ENCODE measurements at places on chromosomes 13 and 19.

- DNase-seq = no peak
Observed at GRCh38 chr13:94109715-94110374, 369.6 kb downstream of the DCT start.

GRCh38 chr19:28239270-28239669, 973.7 kb downstream of the UQCRFS1 start:
- no peak for DNase-seq

DNA sequence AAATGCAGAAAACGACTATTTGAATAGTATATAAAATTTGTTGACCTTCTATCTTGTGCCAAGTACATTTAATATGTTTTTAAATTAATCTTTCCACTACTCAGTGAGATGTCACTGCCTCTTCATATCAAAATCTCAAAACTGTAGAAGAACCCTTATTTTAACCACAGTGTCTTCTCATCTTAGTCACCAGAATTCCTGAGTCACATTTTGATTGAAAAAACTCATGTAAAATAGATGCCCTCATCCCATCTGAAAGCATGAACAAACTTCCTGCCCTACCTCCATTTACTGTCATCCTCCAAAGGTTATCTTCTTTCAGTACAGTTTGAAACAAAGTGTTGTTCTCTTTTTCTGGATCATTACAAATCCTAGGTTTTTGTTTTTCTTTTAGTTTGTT, 1215.4 kb downstream of the PCDH9 start:
- no peak for DNase-seq

DNA sequence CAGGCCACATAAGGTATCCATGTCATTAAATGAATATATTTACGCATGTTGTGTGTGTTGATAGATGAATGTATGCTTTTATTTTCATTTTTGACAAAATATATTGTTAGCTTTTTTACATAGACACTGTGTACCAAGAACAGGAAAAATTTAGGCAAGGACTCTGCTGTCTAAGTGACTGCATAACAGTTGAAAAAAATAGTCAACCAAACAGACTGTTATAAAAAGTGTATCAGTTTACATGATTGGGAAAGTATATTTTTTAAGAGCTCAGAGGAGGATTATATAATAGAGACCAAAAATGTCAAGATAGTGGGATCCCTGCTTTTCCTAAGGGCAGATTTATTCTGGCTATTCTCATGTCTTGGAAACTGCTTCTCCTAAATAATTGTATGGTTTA, 858.0 kb downstream of the SLITRK1 start:
- no peak for DNase-seq

GRCh38 chr19:40630571-40631160, 29.5 kb downstream of the LTBP4 start:
- no peak for DNase-seq

DNA sequence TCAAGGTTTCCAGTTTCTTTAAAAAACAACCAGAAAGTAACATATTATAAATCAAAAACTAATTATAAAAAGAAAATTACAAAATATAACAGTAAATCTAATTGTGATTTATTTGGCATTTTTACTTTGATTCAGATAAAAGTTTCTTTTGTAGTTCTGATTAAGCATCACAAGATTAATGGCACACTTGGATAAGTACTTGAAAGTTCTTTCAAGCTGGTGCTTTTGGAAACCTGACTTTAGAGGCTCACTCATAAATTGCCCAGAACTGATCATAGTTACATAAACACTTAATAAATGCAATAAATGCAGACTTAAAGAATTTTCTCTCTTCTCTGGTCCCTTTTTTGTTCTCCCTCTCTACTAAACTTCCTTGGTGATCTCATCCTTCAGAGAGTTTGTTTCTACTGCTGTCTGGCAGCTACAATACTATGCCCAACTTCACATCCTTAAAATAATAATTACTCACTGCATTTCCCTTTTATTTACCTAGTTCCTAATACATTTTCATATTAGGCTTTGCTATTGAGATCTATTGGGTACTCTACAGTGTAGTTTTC, 1417.0 kb downstream of the EFNB2 start:
- DNase-seq = no peak

- no peak for DNase-seq
Observed at GRCh38 chr19:28727480-28728159, 485.3 kb downstream of the UQCRFS1 start.

- DNase-seq = no peak
Observed at GRCh38 chr19:3656073-3656746, 29.6 kb upstream of the CACTIN start.

DNA sequence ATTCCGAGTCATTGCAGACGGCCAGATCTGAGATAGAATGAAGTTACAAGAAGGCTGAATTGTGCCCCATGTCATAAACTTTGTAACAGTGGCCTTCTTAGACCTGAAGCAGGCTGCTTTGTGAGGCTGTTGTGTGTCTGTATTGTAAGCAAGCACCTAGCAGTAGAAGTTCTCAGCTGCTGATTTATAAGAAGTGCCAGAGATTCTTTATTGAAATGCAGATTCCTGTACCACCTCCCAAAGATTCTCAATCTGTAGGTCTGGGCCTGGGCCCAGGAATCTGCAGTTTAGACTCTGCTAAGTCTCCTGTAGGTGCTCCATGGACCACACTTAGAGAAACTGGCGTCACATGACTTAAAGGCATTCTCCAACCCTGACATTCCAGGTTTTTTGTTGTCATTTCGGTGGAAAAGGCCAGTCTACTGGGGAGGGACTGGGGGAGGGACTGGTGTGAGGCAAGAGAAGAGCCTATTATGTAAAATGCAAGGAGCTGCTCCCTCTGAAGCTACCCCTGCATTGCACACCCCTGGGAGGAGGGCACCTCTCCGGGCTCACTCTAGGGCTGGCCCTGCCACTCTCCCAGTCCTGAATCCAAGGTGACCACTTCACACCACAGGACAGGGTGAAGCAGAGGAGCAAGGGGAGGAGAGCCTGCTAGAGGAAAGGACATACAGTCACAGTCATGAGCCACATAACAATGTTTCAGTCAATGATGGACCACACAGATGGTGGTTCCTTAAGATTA, 769 bp upstream of the TMEM272 start:
- DNase-seq = no peak

- DNase-seq = no peak
Observed at GRCh38 chr13:86741762-86742285, 929.3 kb upstream of the SLITRK5 start.

GRCh38 chr19:47151627-47152026, 21.0 kb downstream of the SAE1 start:
- DNase-seq = no peak

- peak; percentile 33 for DNase-seq
Observed at GRCh38 chr13:60148918-60149317, 14.8 kb downstream of the DIAPH3 start.

GRCh38 chr13:111168107-111168506, 53.0 kb downstream of the ARHGEF7 start:
- DNase-seq = no peak

DNA sequence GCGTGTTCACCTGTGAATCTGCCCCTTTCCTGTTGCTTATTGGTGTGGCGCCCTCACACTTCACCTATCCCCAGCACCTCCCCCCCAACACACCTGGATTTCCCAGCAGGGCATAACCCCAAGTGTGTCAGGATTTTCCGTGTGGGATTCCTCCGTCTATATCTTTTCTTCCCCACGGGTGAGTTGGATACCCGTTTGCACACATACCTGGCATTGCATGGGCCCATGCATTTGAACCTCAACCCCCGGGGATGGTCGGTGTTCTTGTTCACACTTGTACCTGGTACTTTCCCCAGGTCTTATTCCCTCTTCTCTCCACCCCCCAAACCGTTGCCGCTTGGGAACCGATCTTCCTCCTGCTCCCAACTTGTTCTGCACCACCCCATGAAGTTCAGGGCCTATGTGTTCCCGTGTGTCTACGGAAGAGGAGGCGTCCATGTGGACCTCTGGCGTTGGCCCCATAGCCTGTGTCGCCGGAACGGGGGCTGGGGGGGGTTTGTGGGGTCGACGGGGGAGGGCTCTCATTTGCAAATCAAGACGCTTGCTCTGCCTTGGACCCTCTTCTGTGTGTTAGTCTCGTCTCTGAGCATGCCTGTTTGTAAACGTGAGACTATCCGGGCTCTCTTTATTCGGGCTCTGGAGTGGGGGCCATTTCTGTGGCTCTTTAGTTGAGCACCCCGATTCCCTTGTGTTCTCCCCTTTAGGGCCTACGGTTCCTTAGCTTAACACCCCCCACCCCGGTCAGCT, 1.7 kb downstream of the PRR12 start:
- DNase-seq = no peak

- no peak for DNase-seq
Observed at GRCh38 chr19:40387155-40387554, 2.8 kb downstream of the HIPK4 start.

DNA sequence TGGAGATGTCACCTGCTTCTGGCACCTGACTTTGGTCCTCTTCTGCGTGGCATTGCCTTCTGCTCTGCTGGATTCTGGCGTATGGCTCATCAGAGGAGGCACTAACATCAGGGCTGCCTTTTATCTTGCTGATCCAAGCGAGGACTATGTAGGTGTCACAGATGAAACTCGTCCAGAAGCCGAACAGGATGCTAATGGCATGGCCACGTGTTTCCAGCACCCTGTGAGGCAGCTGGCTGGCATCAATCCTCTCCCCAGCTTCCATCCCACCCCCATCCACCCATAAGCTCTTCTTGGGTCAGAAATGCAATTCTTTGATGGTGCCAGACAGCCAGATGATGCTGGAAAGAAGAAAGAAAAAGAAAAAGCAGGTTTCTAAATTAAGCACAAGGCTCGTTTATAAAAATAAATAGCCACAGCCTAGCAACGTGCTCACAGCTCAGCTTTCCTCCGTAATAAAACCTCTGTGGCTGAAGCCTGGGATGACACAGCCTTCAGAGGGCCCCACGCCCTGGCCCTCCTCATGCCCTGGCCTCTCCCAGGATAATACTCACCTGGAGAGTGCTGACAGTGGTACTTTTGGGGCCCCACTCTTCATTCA, 212.9 kb upstream of the SERP2 start:
- DNase-seq = no peak

GRCh38 chr13:106498158-106498557, 37.3 kb downstream of the EFNB2 start:
- no peak for DNase-seq

DNA sequence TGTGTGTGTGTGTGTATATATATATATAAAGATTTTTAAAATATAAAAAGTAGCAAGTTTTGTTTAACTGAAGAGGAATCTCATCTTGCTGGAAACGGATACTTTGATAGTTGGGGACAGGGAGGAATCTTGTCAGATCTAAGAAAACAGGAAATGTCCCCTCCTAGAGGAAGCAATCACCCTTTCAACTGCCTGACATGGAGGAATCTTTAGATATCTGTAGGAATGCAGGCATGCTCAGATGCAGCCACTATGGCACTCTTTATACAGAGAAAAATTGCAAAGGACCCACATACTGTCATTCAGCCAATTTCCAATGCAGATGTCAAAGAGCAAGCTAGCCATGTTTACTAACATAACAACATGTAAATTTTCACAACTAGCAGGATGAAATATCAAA, 38.8 kb downstream of the ZNF611 start:
- DNase-seq = no peak

DNA sequence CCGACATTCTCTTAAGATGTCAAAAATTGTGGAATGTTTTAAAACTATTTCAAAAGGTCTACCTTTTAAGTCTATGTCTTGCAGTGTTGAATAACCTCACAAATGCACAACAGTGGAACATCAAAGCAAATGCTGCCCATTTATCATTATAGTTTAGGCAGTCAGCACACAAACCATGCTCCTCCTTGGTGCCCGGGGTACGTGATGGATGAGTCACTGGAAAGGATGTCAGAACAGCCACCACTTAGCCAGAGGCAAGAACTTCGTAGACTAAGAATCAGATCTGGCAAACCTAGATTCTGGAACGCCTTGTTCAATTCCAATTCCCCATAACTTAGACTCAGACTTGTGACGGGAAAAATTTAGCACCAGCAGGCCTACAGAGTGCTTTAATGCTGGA, 343.6 kb downstream of the FGF9 start:
- DNase-seq = no peak

DNA sequence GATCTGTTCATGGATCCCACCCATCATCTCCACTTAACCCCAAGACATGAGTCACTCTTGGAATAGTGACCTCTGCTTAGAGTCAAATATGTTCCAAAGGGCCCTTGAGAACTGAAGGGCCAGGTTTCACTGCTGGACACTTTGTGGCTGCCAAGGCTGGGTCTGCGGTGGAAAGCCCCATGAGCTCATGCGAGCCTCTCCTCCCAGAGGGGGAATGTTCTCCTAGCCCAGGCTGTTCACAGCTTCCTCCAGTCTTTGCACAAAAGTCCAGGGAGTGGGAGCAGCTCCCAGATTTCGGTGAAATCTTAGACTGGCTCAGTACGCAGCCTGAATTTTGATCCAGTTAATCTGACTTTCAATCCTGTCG, 732 bp upstream of the DCLK1 start:
- DNase-seq = no peak

- no peak for DNase-seq
Observed at GRCh38 chr13:96460609-96461008, 370.7 kb downstream of the HS6ST3 start.

DNA sequence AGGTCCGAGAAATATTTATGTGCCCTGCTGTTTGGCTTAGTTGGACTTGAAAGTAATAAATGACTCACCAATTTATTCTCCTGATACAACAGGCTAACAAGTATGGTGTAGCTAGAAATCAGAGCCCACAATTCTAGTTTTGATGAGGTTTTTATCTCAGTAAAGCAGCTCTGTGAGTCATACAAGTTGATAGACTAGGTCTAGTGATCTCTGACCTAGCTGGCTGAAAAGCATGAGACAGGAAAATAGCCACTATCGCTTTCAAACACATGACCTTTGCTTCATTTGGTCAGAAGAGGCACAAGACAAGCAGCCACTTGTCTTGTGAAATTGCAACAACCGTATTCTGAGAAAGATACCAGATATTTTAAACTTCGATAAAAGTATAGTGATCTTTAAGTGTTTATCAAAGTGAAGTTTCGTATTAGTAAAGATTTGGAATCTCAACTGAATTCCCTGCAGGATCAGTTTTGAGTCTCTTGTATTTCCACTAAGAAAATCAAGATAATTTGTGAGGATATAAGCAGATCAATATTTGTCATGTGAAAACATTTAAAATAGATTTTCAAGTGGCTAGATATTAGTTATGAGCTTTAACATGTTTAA, 126.7 kb downstream of the MAB21L1 start:
- DNase-seq = no peak

- DNase-seq = no peak
Observed at GRCh38 chr19:41893899-41894298, 10.9 kb downstream of the ARHGEF1 start.

- no peak for DNase-seq
Observed at GRCh38 chr19:720345-721160, 11.8 kb downstream of the PALM start.
